ENCODE measurements at places on chromosomes 4 and X.

- peak; percentile 80 for DNase-seq
Observed at GRCh38 chr4:148053298-148054003, 321.6 kb downstream of the ARHGAP10 start.

GRCh38 chr4:20252656-20253282 is 1.1 kb downstream of the SLIT2 start:
- peak; percentile 43 for DNase-seq

DNA sequence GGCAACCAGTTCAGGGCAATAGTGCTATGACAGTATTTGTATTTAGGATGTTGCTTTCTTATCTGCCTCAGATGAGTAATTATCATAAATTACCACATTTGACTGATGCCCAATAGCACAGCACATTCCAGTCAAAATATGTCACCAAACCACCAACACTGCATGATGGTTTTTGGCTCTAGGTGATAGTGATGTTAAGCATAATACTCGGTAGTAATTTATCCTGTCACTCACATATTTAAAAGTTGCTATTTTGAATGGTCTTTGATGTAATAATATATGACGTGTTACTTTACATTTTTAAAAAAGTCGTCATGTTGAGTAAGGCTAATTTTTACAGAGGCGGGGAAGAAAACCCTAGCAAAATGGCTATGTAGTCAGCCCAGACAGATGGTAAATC is 42.5 kb downstream of the UNC5C start:
- no peak for DNase-seq

DNA sequence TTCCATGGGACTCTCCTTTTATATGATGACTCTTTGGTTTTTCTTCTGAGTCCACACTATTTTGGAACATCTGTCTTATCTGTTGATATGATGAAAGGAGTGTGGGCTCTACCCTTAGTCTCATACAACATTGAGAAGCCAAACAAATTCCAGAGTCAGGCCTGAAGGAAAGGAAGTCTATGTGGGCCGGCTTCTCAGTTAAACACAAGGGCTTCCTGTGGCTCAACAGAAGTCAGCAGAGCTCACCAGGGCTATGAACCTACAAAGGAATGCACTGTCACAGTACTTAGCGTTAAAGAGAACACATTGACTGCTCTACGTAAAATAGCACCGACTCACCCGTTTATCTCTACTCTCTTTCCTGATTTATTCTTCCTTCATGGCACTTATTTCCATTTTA is 641.0 kb upstream of the FRG1 start:
- no peak for DNase-seq

DNA sequence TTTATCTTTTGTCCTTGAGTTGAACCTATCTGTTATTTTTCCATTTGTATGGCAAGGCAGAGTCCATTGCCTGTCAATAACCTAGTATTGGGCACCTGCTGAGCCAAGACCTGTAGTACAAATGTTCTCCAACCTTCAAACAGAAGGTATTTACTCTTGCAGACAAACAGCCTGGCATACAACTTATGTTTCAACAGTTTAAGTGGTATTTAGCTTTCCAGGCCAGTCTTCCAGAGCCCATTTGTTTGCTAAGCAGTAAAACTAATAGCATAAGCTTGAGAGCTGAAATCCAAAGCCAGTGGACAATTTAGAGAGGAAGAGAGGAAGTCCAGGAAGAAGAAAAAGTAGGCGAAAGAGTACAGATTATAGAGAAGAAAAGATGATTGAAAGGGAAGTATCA is 979.3 kb downstream of the GLUD2 start:
- DNase-seq = no peak

DNA sequence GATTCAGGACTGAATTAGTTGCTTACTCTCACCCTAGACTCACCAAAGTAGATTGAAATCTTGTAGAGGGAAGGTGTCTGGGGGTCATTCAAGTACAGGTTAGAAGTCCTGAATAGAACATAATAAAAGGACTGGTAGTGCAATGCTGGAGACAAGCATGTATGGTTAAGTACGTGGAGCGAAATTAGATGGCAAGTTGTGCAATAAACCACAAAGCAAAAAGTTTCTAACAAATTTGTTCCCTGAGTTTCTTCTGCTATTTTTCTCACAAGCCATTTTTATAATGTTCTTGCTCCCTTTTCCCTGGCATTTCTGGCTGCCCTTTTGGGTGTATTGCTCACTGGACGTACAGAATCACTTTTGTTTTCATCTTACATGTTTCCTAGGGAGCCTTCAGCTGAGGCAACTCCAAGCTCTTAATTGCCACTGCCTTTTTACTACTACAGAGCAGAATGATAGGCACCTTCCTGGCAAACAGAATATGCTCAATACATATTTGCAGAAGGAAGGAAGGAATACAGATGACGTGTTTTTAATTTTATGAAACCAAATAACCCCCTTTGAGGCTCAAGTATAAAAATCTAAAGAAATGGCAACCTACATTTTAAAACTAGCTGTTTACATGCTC is 23.4 kb downstream of the LANCL3 start:
- DNase-seq = no peak

- peak; percentile 69 for DNase-seq
Observed at GRCh38 chr4:41747230-41748055, 1.1 kb downstream of the PHOX2B start.

GRCh38 chr4:21921526-21922180 is 26.9 kb downstream of the KCNIP4 start:
- DNase-seq = no peak

GRCh38 chrX:22118161-22118830 is 86.2 kb downstream of the PHEX start:
- DNase-seq = no peak

DNA sequence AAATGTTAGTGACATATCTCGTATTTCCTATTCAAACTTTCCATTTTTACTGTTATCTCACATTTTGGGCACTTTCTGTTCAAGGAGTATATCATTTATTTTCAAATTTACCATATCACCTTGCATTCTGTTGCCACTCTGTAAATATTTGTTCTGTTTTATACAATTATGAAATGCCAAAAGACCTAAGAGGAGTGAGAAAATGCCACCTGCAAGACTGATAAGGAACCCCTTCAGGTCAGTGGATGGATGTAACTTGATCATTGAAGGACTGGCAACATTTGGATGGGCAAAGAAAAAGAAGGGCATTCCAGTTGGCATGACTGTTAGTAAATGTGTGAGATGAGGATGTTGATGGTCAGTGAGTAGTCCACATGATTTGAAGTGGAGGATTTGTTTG is 79.1 kb downstream of the OTC start:
- no peak for DNase-seq

- DNase-seq = no peak
Observed at GRCh38 chr4:48300004-48300403, 30.4 kb upstream of the TEC start.

DNA sequence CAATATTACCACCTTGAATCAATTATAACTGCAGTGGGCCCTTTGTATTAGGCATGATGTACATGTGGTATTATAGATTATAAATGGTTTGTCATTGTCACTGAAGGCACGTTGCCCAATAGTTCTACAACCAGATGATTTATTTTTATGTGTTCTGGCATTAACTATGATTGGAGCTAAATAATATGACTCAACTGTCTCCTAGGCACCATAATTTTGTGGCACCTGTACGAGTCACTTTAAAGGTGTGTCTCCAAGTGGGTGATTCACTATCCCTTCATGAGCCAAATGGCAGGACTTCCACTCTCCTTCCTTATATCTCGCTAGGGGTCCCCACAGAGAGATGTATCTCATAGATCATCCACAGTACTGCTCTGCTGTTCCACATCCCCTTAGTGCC is 6.1 kb upstream of the SMPX start:
- no peak for DNase-seq

DNA sequence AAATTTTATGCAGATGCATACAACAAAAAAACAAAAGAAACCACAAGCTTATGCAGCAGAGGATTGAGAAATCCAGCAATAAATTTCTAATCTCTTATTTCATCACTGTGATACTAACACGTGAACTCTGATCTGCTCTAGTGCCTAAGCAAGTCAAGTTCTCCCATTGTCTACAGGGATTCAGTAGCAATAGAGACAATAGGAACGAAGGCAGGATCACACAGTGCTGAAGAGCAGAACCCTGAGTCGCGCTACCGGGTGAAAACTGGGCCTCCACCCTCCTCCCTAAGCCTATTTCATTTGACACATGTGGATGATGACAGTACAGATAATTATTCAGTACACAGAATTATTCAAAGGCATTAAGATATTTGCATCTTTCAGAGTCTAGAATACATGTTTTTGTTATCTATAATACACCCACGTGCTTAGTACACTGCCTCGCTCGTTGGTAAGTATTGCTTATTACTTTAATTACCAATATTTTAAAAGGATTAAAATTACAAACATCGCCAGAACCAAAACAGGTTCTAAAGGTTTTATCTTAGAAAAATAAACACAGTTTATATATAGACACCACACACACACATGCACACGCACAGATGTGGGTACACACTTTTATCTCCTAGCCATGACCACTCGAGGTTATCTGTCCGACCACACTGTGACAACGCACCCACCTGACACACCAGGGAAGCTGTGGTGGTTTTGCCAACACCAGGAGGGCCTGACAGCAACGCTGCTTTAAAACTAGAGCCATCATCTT is 60.1 kb downstream of the RFC1 start:
- no peak for DNase-seq

- DNase-seq = no peak
Observed at GRCh38 chrX:150731795-150732194, 38.6 kb downstream of the MTMR1 start.

DNA sequence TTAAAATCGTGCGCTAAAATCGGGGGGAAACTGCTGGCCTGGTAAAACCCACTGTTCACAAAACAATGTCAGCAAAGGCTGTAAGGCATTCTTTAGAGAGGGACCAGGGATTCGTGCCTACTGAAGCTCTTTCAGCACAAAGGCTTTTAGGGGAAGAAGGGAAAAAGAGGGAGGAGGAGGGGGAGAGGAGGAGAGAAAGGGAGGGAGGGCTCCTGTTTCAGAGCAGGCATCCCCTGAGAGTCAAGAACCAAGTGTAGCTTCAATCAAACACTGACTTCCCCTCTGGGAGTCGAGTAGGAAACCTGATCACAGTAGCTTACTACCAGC is 9.5 kb downstream of the BCOR start:
- no peak for DNase-seq

GRCh38 chr4:153509724-153510123 is 43.6 kb downstream of the TMEM131L start:
- no peak for DNase-seq

DNA sequence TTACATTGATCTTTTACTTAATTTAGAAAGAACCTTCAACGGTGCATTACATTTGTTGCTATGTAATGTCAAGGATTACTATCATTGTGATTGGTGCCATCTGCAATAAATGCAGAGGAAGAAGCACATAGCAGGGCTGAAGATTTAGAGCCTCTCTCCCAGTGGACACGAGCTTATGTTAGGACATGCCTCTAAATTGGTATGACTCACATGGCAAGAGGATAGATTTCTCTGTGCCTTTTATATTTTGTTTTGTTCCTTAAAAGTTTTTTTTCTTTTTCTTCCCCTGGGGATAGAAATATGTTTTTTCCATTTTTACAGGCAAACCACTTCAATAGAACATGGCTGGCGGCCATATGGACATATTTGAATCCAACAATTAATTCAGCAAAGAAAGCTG is 205.0 kb upstream of the HAND2 start:
- no peak for DNase-seq

DNA sequence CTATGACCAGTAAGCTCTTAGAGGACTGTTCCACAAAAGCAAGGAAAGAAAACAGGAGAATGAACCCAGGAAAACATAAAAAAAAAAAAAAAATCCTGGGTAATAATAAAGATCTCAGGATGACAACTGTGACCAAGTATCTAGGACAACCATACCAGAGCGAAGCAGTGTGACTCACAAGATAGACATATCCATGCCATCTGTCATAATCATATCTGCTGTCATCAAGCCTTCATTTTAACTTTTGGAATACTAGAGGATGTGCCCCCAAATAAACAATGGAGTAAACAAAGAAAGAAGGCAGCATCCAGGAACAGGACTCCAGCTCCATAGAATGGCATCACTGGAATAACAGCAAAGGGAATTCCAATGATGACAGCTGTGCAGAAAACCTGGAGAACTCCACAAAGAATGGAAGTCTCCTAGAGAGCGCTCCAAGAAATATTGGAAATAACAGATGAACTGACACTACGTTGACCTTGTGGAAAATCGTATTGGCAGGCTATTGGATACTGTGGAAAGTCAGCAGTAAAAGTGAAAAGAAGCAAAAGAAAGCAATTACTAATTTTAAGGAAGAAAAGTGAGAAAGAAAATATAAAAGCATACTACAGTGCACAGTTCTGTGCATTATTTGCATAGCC is 35.3 kb downstream of the HPGDS start:
- DNase-seq = no peak

- no peak for DNase-seq
Observed at GRCh38 chrX:148298737-148299136, 201.7 kb upstream of the AFF2 start.

DNA sequence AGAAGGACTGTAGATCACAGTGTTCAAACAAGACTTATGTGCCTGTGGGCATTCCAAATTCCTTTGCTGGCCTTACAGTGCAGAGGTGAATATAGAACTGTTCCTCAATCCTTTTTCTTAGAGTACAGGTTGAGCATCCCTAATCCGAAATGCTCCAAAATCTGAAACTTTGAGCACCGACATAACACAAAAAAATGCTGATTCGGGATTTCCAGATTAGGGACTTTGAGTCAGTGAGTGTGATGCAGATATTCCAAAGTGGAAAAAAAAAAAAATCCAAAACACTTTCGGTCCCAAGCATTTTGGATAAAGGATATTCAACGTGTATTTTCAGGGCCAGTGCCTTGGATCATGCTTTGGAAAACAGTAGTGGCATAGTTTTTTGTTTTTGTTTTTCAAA is 9.2 kb downstream of the SMS start:
- DNase-seq = no peak

DNA sequence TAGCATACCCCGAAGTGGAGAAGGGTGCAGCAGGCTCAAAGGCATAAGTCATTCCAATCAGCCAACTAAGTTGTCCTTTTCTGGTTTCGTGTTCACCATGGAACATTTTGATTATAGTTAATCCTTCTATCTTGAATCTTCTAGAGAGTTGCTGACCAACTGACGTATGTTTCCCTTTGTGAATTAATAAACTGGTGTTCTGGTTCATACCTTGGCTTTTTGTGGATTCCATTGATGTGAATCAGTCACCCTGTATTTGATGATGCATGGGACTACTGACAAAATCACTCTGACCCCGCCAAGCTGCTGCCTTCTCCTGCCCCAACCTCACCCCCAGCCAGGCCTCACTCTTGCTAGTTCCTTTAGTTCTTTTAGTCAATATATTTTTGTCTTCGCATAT is 32.7 kb downstream of the F9 start:
- DNase-seq = no peak

DNA sequence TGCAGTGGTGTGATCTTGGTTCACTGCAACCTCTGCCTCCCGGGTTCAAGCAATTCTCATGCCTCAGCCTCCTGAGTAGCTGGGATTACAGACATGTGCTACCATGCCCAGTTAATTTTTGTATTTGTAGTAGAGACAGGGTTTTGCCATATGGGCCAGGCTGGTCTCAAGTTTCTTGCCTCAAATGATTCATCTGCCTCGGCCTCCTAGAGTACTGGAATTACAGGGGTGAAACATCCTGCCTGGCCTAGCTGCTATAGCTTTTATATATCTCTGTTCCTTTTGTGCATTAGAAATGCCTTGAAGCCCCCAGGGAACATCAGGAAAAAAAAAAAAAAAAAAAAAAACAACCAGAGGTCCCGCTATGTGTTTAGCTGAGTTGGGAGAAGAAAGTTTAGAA is 34.8 kb downstream of the UBE2K start:
- DNase-seq = peak; percentile 14

Data from NCI-H82 (cell line).